ENCODE measurements at places on chromosomes 12 and 14. TPM values are rescaled to one million over a fixed set of nuclear protein-coding genes. Genes with fewer than 3 reads are reported as not detected.
A peak's percentile ranks its signal among the peaks of the same experiment; 100 is the strongest.

DNA sequence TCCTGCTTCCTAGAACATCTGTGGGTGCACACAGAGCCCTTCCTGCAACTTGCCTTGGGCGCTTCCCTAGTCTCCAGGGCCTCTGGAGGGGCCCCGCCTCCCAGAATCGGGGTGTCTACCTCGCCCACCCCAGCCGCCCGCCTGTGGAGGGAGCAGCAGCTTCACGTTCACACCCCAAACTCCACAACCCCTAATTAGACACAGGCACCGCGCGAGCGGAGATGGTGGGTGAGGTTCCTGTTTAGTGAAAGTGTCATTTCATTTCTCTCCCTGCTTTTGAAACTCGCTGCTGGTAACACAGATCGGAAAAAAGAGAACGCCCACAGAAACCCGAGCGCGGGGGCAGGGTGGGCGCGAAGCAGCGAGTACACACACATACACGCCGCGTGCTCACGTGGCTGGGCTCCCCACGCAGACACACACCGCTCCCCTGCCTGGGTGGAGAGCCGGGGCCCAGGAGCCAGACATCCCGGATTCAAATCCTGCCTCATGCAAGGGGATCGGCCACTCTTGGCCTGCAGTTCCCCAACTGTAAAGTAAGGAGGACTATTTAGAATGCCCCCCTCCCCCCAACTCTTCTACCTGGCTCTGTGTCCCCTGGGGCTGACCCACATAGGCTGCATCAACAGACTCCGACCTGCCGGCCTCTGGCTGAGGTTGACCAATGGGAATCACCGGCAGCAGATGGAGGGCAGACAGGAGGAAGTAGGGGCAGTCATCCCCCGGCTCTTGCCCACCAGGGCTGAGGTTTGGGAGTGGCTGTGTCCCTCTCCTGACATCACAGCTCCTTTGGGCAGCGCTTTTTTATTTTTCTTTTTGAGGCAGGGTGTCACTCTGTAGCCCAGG is 79.2 kb upstream of the NCOR2 start:
- no peak overlapping the region for H3K27ac ChIP-seq
- H3K27me3 ChIP-seq: no peaks in the 10 kb centered on the region
- DNase-seq: no peak
- no peaks in the 10 kb centered on the region for H3K4me1 ChIP-seq

DNA sequence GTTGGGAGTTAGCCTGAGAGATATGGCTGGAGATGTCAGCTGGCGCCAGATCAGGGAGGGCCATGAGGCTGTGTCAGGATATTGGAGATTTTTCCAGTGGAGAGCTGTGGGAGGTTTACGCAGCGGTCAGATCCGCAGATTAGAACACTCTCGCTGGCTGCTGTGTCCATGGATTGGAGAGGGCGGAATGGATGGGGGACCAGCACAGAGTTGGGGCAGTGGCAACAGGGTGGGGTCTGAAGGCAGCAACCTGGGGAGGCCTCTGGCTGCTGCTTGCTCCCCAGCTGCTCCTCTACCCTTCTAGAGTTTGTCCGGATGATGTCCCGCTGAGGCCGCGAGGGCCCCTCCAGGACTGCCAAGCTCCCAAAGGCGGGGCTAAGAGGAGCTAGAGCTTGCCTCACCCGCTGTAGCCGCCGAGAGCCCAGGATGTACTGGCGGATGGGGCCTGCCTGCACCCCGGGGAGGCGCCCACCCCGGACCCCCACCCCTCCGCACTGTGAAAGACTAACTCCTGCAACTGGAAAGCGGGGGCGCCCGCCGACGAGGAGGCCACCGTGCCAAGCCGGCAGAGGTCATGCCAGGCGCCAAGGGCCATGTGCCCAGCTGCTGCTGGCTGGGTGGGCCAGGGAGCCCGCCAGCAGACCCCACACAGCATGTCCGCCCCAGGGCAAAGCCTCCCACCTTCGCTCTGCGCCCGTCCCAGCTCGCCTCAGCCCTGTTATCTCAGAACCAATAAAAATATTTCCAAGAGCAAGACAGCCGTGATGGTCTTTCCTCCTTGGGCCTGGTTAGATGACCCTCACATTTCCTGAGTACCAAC is 20.2 kb upstream of the MLEC start:
- no peaks in the 10 kb centered on the region for H3K36me3 ChIP-seq
- peaks cover 3% of the 10 kb centered on the region for H3K27me3 ChIP-seq
- no peaks in the 10 kb centered on the region for H3K4me1 ChIP-seq

GRCh38 chr12:42593874-42594273 is 4.3 kb upstream of the PRICKLE1 start:
- H3K4me1 ChIP-seq: peaks cover 10% of the 10 kb centered on the region
- no peaks in the 10 kb centered on the region for H3K36me3 ChIP-seq
- no peak for DNase-seq
- H3K27ac ChIP-seq: no peak overlapping the region

DNA sequence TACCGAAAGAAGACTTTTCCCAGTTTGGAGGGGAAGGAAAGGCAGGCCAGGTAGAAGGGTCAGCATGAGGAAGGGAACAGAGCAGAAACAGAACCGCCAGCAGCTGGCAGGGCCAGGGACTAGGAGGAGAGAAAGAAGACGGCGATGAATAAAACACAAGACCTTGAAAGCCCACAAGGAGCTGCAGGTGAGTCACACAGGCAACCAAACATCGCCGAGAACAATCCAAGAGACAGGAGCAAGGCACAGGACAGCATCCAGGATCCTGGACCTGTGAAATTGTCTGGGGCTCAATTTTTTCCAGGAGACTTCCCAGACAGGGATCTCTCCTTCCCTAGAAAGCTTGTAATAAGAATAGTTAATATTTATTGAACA is 47.3 kb downstream of the NUAK1 start:
- H3K4me3 ChIP-seq: no peak overlapping the region
- no peaks in the 10 kb centered on the region for H3K27me3 ChIP-seq
- H3K27ac ChIP-seq: peak overlapping the region; percentile 88
- DNase-seq: no peak
- peaks cover 4% of the 10 kb centered on the region for H3K36me3 ChIP-seq

- no peak overlapping the region for H3K27ac ChIP-seq
- no peak for DNase-seq
- no peaks in the 10 kb centered on the region for H3K4me1 ChIP-seq
- no peaks in the 10 kb centered on the region for H3K36me3 ChIP-seq
These were observed 12.5 kb downstream of the SYT10 start for GRCh38 chr12:33427071-33427470.

DNA sequence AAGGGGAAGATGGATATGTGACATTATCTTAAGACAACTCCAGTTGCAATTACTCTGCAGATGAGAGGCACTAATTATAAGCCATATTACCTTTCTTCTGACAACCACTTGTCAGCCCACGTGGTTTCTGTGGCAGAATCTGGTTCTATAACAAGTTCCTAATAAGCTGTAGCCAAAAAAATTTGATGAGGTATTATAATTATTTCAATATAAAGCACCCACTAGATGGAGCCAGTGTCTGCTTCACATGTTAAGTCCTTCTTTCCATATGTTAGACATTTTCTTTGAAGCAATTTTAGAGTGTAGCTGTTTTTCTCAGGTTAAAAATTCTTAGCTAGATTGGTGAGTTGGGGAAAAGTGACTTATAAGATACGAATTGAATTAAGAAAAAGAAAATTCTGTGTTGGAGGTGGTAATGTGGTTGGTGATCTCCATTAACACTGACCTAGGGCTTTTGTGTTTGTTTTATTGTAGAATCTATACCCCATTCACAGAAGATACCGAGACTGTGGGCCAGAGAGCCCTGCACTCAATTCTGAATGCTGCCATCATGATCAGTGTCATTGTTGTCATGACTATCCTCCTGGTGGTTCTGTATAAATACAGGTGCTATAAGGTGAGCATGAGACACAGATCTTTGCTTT is 36.9 kb downstream of the PSEN1 start:
- no peaks in the 10 kb centered on the region for H3K4me1 ChIP-seq
- H3K27ac ChIP-seq: no peak overlapping the region
- peaks cover 54% of the 10 kb centered on the region for H3K36me3 ChIP-seq
- DNase-seq: no peak

DNA sequence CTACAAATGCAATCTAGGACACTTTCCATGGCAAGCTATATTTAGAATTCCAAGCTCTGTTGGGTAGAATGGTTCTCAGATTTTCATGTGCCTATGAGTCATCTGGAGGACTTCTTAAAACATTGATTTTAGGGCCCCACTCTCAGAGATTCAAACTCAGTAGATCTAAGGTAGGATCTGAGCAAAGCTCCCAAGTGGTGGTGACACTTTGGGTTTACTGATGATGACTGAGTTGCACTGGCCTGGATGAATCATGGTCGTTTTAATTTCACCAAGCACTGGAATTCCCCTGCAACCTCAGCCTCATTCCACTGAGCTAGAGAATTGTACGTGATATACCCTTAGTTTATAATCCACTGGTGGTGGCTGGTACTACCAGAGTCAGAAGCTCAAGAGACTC is 86.5 kb downstream of the PPM1H start:
- peak overlapping the region; percentile 42 for H3K27ac ChIP-seq
- H3K4me3 ChIP-seq: no peak overlapping the region
- H3K27me3 ChIP-seq: no peaks in the 10 kb centered on the region
- peaks cover 27% of the 10 kb centered on the region for H3K4me1 ChIP-seq
- DNase-seq: peak; percentile 92
- no peaks in the 10 kb centered on the region for H3K36me3 ChIP-seq

- H3K36me3 ChIP-seq: no peaks in the 10 kb centered on the region
- H3K4me3 ChIP-seq: no peak overlapping the region
- H3K27me3 ChIP-seq: no peaks in the 10 kb centered on the region
- no peak for DNase-seq
- H3K4me1 ChIP-seq: peaks cover 3% of the 10 kb centered on the region
- no peak overlapping the region for H3K27ac ChIP-seq
These were observed 26.4 kb downstream of the CPNE8 start for GRCh38 chr12:38878986-38879385.

DNA sequence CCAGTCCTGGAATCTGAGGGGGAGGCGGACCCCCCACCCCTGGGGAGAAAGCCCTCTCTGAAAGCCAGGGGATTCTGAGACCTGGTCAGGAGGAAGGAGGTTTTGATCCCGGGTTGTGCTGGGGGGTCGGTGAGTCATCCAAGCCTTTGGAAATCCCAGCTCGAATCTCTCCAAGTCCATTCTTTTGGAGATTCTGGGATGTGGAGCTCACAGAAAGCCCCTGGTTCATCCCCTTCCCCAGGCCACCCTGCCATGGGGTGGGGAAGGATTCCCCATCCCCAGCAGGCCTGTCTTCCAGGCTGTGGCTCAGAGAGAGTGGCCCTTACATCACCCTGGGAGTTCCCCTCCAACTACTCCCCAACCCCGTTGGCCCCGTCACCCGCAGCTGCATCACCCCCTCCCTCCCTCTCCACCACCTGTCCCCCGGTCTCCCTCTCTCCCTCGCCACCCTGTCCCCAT is 14.3 kb downstream of the EXOC3L4 start:
- no peak overlapping the region for H3K27ac ChIP-seq
- H3K4me1 ChIP-seq: peaks cover 16% of the 10 kb centered on the region
- no peaks in the 10 kb centered on the region for H3K36me3 ChIP-seq
- H3K27me3 ChIP-seq: peaks cover 12% of the 10 kb centered on the region
- peak; percentile 97 for DNase-seq
- no peak overlapping the region for H3K4me3 ChIP-seq

DNA sequence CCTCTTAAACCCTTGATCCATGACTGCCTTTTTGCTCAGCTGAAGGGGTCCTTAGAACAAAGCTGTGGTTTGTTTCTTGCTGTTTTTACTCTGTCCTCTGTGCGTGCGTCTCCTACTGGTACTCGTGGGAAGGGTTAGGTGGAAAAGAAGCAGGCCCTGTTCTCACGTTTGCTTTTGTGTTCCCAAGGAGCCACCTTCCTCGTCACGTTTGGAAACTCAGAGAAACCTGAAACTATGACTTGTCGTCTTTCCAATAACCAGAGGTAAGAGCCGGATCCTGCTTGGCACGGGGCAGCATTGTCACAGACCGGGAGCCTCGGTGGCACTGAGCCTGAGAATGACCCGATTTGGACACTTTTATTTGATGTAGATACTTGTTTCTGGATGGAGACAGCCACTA is 13.1 kb downstream of the ZFYVE21 start:
- H3K4me1 ChIP-seq: no peaks in the 10 kb centered on the region
- no peak overlapping the region for H3K4me3 ChIP-seq

- H3K27me3 ChIP-seq: no peaks in the 10 kb centered on the region
- DNase-seq: peak; percentile 56
- H3K36me3 ChIP-seq: no peaks in the 10 kb centered on the region
- H3K4me1 ChIP-seq: peaks cover 26% of the 10 kb centered on the region
- peak overlapping the region; percentile 27 for H3K27ac ChIP-seq
These were observed 185.9 kb downstream of the ITPR2 start for GRCh38 chr12:26647088-26647487.

The ADCY6 gene
- 33.0 TPM for total RNA-seq

The COCH gene
- 0.29 TPM for total RNA-seq

The SLC10A1 gene
- total RNA-seq: not detected

Measured in osteoblast (primary cell).